Aorta (tissue), 5 donors: ENCODE measurements at places on chromosomes 12 and 14. TPM values are rescaled to one million over a fixed set of nuclear protein-coding genes. Genes with fewer than 3 reads are reported as not detected.

DNA sequence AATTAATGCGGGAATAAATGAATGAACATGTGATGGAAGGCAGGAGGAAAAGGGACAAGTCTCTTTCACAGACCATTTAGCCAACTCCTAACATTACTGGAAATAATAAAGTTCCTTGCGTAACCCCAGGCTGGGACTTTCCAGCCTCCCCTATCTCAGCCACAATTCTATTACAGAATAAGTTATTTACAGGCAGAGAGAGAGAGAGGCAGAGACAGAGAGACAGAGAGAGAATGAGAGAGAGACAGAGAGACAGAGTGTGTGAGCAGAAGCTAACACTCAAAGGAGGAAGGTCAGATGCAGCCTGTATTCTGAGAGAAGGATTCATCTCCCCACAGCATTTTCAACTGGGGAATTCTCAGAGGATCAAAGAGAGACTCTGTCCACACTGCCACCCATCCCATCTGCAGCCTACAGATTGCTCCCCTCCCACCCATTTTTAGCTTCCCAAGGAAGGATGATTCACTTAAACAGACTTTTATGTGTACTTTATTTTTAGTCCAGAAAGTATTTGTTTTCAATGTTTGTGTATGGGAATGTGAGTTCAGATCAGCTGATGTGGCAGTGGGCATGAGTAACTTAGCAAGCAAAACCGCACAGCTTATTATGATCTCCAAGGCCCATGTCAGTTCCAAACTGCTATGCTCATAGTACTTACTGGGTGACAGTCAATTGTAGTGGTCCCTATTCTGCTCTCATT is 165.7 kb downstream of the CAND1 start:
- DNase-seq, result peak; percentile 52

Gene CCDC197
- not detected for total RNA-seq

DNA sequence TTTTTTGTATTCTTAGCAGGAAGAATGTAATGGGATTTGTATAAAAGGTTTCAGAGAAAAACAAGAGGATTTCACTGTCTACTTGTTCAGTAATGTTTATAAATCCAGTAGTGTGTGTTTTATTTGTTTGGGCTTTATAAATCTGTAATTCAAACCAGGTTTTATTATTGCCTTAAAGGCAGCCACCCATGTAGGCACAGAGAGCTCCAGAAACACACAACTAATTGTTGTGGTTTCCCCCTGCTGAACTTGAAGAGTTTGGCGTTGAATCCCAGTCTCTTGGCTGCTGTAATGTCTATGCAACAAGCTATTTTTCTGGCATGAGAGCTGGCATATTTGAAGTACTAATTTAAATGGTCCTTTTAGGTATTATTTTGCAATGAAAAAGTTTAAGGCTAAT is 63.4 kb upstream of the SLCO1C1 start:
- no peak for DNase-seq

Gene P2RX2
- total RNA-seq, result not detected

- peak; percentile 69 for DNase-seq
These were observed 108.9 kb upstream of the PLEKHG7 start for GRCh38 chr12:92593734-92594402.

GRCh38 chr12:125999628-126000027 is 934.4 kb downstream of the AACS start:
- DNase-seq, result no peak

Gene OTX2
- total RNA-seq, result not detected

Gene B4GALNT3
- 17.4 TPM for total RNA-seq

Gene FAM186B
- total RNA-seq, result 0.23 TPM

DNA sequence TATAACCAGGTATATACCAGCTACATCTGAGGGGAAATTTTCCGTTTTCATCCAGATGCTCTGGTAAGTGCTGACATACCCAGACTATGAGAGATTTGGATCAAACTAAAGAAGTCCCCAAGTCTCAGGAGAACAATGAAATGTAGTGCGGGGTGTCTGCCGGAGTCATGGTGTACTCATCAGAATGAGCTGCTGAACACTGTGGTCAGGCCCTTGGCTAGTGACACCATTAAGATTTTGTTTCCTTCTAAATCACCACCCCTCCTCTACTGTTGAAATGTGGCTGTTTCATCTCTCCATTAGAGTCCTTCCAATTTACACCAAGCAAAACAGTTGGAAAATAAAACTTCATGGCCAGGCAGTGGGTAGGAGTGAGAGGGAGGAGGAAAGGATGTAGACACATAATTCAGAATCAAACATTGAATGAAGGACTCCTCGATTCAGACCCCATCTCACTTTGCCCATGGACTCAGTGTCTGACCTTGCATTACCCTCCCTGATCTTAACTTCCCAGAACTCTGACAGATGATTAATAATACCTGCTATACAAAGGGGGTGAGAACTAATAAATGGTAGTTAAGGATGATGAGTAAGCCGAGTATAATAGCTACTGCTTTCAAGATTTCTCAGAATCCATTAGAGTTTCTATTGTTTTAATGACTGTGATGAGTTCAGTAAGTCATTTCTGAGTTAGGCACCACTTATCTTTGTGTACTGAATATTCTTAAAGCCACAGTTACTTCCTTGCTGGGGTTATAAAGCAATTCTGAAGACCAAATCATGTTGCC is 127.4 kb downstream of the CRADD start:
- no peak for DNase-seq

DNA sequence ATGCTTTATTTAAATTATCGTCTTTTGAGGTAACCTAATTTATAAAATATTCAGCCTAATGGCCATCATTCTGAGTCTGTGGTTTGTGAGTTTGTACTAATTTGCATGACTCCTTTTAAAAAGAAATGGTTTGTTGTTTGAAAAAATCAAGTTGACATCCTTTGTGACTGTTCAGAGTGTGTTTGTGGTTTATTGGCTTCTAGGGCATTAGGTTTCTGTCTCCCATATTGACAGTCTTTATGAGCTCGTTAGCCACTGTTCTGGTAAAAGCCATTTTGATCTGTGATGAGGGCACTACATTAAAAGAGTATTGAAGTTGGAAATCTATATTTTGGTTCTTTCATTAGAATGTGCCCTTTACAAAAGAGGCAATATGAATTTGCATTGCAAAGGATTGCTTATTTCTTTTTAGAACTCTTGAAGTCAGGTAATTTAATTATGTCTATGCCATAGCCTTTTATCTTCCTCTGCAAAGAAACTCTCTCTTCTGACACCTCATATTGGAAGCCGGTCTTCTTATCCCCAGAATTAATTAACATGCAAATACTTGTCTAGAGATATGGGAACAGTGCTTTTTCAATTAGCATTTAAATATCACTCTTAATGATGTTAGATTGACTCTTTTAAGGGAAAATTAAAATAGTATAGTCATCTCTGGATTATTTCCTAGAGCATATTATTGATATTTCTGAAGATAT is 95.0 kb downstream of the CRADD start:
- no peak for DNase-seq

DNA sequence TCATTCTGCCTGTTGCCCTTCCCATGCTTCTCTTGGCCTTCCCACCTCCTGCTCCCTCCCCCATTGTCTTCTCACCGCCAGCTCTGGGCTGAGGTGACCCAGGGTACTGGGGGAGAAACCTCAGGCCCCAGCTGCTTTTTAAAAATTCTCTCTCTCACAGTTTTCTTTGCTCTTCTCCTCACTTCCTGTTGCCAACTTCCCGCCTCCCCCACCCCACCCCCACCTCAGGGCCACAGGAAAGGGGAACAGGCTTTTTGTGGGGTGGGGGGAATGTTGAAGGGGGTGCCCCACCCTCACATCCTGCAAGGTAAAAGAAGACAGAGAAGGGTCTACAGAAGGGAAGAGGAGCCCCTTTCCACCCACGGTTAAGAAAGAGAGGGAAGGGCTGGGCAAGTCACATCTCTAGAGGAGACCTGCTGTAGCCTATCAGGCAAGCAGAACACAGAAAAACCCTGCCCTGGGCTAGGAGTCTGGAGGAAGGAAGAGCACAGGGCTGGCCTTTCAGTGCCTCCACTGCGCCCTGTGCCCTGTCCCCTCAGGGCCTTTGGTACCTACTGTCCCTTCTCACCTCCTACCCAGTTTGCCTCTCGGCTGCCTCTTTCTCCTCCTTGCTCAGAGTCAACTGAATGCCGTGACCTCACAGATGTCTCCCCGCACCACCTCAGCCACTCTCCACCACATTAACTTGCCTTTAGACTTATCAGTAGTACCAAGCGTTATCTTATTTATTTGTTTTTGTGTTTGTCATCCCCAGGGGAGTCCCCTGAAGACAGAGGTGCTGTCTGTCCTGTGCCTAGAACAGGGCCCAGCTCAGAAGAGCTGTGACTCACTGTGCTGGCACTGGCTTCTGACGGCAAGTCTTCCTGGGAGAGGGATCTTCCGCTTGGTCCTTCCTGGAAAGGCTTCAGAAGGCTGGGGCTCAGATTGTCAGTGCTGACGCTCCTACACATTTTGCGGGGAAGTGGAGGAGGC is 1.7 kb downstream of the ARHGAP9 start:
- DNase-seq, result no peak

GRCh38 chr12:12992418-12993130 is 7.5 kb downstream of the HEBP1 start:
- no peak for DNase-seq

Gene FGF6
- total RNA-seq, result not detected

DNA sequence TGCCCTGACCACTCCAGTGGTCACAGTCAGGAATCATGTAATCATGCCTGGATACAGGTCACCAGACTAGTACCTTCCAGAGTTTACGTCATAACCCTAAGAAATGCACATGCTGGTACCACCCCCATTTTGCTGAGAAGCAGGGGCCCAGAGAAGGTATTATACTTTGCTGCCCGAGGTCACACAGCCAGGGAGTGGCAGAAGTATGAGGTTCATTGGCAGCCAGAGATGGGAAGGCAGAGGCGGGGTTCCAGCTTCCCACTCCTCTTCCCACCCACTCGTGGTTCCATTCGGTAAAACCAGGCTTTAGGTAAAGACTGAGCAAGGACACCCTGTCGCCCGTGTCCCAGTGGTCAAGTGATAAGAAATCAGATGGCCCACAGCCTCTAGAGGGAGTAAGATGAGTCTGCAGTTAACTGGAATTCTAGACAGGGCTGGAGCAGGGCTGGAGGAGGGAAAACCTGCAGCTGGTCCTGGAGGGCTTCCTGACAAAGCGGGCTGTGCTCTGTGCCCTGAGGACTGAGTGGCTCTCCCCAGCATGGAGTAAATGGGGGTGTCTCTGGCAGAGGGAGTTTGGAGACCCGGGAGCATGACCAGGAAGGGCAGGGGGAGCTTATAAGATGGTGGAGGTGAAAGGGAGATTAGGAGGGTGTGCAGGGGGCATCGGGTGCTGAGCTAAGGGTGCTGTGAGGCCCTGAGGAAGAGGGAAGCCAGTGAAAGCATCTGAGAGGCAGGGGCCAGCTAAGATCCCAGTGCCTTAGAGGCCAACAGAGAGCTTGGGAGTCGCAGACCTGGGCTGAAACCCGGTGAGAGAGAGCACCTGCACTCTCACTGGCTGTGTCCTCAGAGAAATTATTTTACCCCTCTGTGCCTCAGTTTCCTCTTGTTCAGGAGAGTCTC is 5.7 kb downstream of the FAM222A start:
- DNase-seq, result peak; percentile 51

DNA sequence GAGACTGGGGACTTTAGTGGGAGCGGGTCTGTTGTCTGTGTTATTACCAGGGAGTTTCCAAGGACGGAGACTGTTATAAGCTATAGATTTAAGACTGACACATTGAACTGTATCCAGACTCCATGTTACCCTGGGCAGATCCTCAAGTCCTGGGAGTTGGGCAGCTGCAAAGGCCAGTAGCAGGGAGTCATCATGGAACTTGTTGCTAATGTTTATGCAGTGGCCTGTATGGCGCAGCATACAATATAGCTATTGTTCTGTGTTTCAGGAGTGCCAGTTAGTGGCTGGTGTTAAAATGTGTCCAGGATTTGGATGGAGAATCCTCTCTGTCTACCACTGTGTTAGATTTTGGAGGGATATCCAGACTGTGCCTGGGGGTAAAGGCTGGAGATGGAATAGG is 31.7 kb downstream of the SMOC1 start:
- DNase-seq, result no peak

GRCh38 chr12:53380794-53381730 is 1.1 kb downstream of the SP1 start:
- DNase-seq, result peak; percentile 52

DNA sequence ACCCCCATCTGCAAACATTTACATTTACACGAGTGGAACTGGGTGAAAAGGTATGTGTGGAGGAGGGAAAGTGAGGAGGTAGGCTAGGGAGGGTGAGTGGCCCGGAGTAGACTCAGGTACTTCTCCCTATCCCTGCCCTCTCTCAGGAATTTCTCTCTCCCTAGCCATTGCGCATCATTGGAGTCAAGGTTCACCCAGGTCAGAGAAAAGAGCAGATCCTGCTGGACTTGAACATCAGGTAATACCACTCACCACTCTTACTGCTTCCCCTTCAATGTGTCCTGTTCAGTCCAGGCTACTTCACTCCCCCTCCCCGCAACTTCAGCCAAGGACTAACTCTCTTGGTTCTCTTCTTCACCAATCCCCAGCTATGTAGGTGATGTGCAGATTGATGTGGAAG is 2.8 kb downstream of the ESYT1 start:
- DNase-seq, result no peak
